Neural progenitor cell (in vitro differentiated cells): ENCODE measurements at places on chromosomes 7 and 10. TPM values are rescaled to one million over a fixed set of nuclear protein-coding genes. Genes with fewer than 3 reads are reported as not detected.

The PRLHR gene
- not detected in 2 replicates for total RNA-seq

The AKR1D1 gene
- 0.28 TPM in 1 of 2 replicates, not detected in the other for total RNA-seq

The HHEX gene
- total RNA-seq = not detected in 2 replicates

The CYP2C19 gene
- not detected in 2 replicates for total RNA-seq

The ZNF12 gene
- total RNA-seq = 30.1 and 36.6 TPM in 2 replicates

The EPHA1 gene
- total RNA-seq = 4.1 and 6.0 TPM in 2 replicates

The LIPF gene
- total RNA-seq = not detected in 2 replicates

DNA sequence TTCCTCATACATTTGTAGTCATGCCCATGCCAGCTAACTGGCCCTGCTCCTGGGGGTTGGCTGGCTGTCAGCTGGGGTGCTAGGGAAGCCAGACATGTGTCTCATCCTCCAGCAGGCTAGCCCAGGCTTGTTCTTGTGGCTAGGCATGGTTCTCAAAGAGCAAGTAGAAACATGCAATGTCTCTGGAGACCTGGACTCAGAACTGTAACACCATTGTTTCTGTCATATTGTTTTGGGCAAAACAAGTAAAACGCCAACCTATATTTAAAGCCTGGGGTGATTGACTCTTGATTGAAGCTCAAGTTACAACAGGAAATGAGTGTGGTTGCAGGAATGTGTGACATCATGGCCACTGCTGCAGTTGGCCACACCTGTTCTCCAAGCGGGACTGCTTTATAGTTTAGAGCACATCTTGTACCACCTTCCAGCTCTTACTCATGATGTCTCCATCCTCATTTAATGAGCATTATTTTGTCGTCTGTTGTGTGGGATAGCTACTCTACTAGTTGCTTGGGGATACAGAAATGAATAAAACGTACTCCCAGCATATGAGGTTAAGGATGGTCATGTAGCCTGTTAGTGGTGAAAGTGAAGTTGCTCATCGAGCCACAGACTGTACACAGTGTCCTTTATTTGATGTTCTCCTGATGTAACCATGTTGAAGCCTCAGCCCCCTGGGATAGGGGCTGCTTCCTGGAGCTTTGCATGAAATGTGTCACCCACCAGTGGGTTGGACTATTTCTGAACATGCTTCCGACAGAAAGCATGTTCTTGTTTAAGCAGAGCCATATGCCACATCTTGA lies 168.4 kb downstream of the SORCS3 start:
- no peak overlapping the region for H3K27ac ChIP-seq
- H3K4me1 ChIP-seq = no peaks in the 10 kb centered on the region
- H3K36me3 ChIP-seq = no peaks in the 10 kb centered on the region
- no peak overlapping the region for H3K4me3 ChIP-seq

DNA sequence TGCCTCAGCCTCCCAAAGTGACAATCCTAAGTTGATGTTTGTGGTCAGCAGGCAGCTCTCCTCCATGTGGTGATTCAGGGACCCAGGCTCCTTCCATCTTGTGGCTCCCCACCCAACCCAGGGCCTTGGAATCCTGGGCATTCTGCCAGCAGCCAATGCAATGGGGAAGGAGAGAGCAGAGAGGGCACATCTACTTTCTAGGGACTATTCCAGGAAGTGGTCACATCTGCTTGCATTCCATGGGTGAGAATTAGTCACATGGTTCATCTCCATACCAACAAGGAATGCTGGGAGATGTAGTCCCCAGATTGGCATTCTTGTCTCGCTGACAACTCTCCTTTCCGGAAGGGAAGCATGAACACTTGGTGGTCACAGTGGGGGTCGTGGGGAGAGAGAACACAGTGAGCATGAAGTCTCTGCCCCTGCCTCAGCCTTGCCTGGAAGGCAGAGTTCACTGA lies 9.9 kb upstream of the SRRM3 start:
- peak; percentile 67 for DNase-seq
- H3K27me3 ChIP-seq = no peaks in the 10 kb centered on the region
- no peaks in the 10 kb centered on the region for H3K36me3 ChIP-seq

DNA sequence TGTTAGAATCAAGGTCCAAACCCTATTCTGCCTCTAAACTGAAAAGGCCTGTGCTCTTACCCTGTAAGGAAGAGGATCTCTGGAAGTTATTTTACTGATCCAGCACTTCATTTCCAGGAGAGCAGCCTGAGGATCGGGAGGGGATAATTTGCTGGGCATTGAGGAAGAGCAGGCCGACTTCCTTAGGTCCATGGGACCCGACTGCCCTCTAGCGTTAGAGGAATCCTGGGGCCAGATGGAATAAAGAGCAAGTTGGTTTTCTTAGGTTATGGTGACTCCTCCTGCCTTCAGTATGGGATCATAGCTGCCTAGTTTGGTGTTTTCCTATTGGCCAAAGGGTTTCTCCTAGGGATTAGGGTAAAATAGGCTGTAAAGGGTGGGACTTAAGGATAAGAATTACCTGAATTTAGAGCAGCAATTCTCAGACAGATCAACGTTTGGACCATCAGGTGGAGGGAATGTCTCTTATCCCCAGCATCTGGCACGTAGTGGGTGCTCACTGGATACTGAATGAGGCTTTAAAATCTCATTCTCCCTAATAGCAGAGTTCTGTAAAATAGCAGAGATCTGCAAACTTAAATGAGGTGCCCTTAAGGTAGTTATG lies 40.0 kb upstream of the SORBS1 start:
- H3K4me3 ChIP-seq = no peak overlapping the region
- H3K27me3 ChIP-seq = no peaks in the 10 kb centered on the region
- peak; percentile 92 for DNase-seq
- H3K36me3 ChIP-seq = no peaks in the 10 kb centered on the region
- no peak overlapping the region for H3K27ac ChIP-seq

GRCh38 chr7:133886797-133887196 lies 240.3 kb upstream of the LRGUK start:
- H3K4me3 ChIP-seq = no peak overlapping the region
- peaks cover 14% of the 10 kb centered on the region for H3K4me1 ChIP-seq
- H3K27me3 ChIP-seq = no peaks in the 10 kb centered on the region
- no peak overlapping the region for H3K27ac ChIP-seq
- DNase-seq = no peak
- H3K36me3 ChIP-seq = no peaks in the 10 kb centered on the region

GRCh38 chr7:101108961-101109360 lies 17.9 kb upstream of the SERPINE1 start:
- no peak overlapping the region for H3K27ac ChIP-seq
- DNase-seq = no peak
- H3K4me3 ChIP-seq = no peak overlapping the region
- H3K27me3 ChIP-seq = no peaks in the 10 kb centered on the region

- H3K4me1 ChIP-seq = no peaks in the 10 kb centered on the region
- no peak for DNase-seq
- H3K27me3 ChIP-seq = no peaks in the 10 kb centered on the region
- no peak overlapping the region for H3K27ac ChIP-seq
Observed at GRCh38 chr10:114498413-114499111, 94.3 kb upstream of the AFAP1L2 start.

GRCh38 chr10:77090381-77091356 lies 546.9 kb downstream of the KCNMA1 start:
- H3K27ac ChIP-seq = no peak overlapping the region
- H3K27me3 ChIP-seq = no peaks in the 10 kb centered on the region
- no peaks in the 10 kb centered on the region for H3K36me3 ChIP-seq
- H3K4me3 ChIP-seq = no peak overlapping the region
- DNase-seq = no peak
- no peaks in the 10 kb centered on the region for H3K4me1 ChIP-seq

DNA sequence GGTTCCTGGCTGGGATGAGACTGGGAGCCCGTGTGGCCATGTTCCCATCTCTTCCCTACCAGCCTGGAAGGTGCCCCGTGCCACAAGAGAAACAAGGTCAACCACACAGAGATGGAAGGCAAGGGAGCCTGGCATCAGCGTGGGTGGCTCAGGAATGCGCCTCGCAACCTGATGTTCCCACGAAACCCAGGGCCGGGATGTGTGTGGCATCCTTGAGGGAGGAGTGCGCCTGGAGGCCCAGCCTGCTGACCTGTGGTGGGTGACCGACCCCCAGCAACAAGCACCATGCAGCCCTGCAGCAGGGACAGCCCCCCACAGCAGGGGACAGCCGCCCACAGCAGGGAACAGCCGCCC lies 267.2 kb downstream of the ELFN1 start:
- peaks cover 8% of the 10 kb centered on the region for H3K4me1 ChIP-seq
- no peaks in the 10 kb centered on the region for H3K36me3 ChIP-seq
- H3K27ac ChIP-seq = no peak overlapping the region
- no peak overlapping the region for H3K4me3 ChIP-seq
- no peak for DNase-seq
- H3K27me3 ChIP-seq = no peaks in the 10 kb centered on the region

DNA sequence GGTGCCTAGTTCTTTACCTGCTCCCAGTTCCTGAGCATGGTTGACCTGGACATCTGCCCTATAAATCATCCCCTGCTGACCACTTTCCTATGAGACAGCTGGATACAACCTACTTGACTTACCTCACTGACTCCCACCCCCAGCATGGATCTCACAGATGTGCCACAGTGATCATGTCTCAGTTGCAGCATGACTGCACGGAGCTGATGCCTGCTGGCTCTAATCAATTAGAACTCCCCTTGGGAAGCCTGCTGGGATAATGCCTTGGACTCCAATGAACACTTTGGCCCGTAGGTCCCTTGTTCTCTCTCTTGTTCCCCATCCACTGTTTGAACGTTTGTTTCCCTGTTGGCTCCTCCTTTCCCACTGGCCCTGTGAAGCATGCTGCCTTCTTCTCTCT lies 271.2 kb upstream of the IGFBP3 start:
- peaks cover 10% of the 10 kb centered on the region for H3K4me1 ChIP-seq
- H3K27me3 ChIP-seq = no peaks in the 10 kb centered on the region
- H3K36me3 ChIP-seq = no peaks in the 10 kb centered on the region
- DNase-seq = peak; percentile 34
- H3K4me3 ChIP-seq = no peak overlapping the region

DNA sequence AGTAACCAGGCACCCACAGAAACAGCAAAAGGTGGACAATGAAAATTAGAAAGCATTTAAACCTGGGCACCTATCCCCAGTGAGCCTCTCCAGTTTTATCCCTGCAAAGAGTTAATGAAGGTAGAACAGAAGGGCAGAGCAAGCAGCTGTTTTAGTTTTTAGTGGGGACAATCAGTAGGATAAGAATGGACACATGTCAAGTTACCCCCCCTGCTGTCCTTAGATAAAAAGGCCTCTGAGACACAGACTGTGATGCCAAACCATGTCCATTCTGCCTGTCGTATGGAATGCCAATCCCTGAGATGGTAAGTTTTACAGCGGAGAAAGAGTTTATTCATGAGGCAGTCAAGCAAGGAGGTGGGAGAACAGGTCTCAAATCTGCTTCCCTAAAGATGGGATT lies 162.6 kb upstream of the AGR3 start:
- no peaks in the 10 kb centered on the region for H3K36me3 ChIP-seq
- H3K27me3 ChIP-seq = no peaks in the 10 kb centered on the region
- DNase-seq = peak; percentile 54
- H3K27ac ChIP-seq = no peak overlapping the region

GRCh38 chr7:98864731-98865453 lies 4.9 kb downstream of the TMEM130 start:
- peaks cover 6% of the 10 kb centered on the region for H3K4me1 ChIP-seq
- no peak overlapping the region for H3K27ac ChIP-seq
- no peaks in the 10 kb centered on the region for H3K36me3 ChIP-seq
- DNase-seq = no peak
- H3K4me3 ChIP-seq = no peak overlapping the region

DNA sequence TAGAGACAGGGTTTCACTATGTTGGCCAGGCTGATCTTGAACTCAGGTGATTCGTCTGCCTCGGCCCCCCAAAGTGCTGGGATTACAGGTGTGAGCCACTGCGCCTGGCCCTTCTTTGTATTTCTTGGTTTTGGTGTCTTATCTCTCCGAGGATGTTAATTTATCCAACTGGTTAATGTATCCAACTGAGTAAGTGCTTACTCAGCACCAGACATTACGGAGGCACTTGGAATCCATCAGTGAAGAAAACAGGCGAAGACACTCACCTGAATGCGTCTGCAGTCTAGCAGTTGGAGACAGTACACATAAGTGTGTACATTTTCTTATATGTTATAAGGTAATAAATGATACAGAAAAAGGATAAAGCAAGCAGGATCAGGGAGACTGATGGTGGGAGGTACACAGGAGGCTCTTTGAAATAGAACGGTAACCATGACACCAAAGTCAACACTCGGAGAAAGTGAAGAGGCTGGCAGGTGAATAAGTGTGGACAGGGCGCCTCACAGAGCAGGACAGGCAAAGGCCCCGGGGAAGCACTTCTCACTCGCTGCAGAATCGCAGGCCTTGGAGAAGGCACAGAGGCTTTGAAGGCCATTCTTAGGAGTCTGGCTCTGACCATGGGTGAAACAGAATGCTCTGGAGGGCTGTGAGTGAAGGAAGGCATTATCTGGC lies 73.1 kb downstream of the LANCL2 start:
- no peaks in the 10 kb centered on the region for H3K27me3 ChIP-seq
- no peaks in the 10 kb centered on the region for H3K36me3 ChIP-seq
- no peak overlapping the region for H3K4me3 ChIP-seq
- no peak overlapping the region for H3K27ac ChIP-seq
- H3K4me1 ChIP-seq = peaks cover 2% of the 10 kb centered on the region
- DNase-seq = no peak

GRCh38 chr7:55502124-55502857 lies 70.0 kb downstream of the VOPP1 start:
- peaks cover 21% of the 10 kb centered on the region for H3K4me1 ChIP-seq
- H3K27ac ChIP-seq = peak overlapping the region; percentile 58
- H3K27me3 ChIP-seq = no peaks in the 10 kb centered on the region
- peak; percentile 54 for DNase-seq
- H3K36me3 ChIP-seq = no peaks in the 10 kb centered on the region

GRCh38 chr10:75546004-75546403 lies 114.6 kb downstream of the LRMDA start:
- no peaks in the 10 kb centered on the region for H3K36me3 ChIP-seq
- no peaks in the 10 kb centered on the region for H3K27me3 ChIP-seq
- H3K4me3 ChIP-seq = no peak overlapping the region
- H3K27ac ChIP-seq = no peak overlapping the region
- DNase-seq = no peak

DNA sequence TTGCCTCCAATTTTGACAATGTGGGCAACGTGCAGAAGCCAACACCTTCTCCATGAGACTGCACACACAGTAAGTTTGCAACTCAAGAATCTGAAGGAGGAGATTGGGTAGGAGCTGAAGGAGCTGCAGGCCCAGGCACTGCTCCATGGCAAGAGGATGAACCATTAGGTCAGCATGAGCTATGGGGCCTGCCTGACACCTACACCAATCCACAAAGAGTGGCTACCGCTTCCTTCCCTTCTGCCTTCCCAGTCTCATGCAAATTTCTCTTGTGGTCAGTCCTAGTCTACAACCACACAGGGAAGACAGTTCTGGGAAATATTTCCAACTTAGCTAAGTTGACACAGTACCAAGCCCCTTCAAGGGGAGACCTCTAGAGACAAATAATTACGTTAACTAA lies 142.0 kb upstream of the ADO start:
- no peaks in the 10 kb centered on the region for H3K4me1 ChIP-seq
- DNase-seq = no peak
- no peak overlapping the region for H3K4me3 ChIP-seq
- no peaks in the 10 kb centered on the region for H3K36me3 ChIP-seq
- H3K27ac ChIP-seq = no peak overlapping the region
